ENCODE measurements at places on chromosomes 6 and 20.

- no peak for DNase-seq
These were observed 873.6 kb upstream of the GJE1 start for GRCh38 chr6:141259091-141259490.

GRCh38 chr6:90890683-90891330 lies 303.9 kb upstream of the MAP3K7 start:
- DNase-seq: no peak

DNA sequence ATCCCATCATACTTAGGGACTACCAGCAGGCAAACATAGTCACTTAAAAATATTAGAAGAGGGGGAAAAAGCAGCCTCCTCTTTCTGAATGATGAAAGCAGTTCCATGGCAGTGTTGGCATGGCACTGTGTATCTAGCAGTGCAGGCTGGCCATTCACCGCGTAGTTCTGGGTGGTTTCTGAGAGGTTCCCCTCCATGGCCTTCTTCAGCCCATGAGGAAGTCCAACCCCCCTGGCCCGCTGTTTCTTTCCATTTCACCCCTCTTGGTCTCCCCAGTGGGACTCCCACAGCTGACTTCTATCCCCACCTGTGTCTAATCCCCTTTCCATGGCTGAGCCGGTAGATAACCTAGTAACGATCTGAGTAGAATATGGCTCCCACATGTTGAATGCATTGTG lies 17.0 kb downstream of the PPARD start:
- no peak for DNase-seq

DNA sequence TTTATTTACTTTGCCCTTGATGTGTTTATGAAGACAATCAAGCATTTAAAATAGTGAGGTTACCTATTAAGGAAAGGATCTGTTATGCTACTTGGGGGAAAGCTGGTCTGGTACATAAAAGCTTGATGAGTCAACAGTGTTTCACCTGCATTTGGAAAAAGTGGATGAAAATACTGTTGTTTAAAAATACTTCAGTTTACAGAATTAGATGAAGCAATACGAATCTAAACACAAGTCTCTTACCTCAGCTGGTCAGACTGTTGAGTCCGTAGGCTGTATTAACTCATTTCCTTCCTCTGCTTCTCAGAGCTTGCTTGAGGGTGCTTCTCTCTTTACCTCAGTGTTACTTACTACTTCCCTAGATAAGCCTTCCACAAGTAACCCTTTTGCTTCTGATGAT lies 36.1 kb downstream of the NKX2-4 start:
- DNase-seq: no peak

DNA sequence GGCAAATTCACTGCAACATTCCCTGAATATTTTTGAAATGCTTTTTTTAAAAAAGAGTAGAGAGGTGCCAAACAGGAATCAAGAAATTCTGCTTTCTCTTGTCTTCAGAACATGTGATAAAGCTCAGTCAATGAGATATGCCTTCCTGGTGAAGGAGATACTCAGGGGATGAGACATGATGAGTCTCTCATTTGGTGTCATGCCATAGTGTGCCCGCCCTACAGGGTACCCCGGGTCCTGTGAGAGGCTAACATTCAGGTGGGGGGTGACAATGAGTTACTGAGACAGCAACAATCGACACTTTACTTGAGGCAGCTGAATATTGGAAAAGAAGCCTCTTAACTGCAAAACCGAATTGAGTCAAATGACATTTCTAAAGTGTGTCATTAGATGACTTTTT lies 6.7 kb downstream of the CCR6 start:
- DNase-seq: no peak

DNA sequence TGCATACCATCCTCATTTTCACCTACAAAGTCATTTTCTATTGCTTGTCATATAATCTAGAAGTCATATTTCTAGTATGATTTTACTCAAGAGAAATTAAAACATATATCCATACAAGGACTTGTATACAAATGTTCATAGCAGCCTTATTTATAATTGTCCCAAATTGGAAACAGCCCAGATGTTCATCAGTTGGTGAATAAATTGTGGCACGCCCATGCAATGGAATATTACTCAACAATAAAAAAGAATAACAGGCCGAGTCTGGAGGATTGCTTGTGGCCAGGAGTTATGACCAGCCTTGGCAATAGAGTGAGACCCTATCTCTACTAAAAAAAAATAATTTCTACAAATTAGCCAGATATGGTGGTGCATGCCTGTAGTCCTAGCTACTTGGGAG lies 28.8 kb downstream of the C6orf163 start:
- no peak for DNase-seq

- DNase-seq: no peak
These were observed 101.1 kb upstream of the SCAF8 start for GRCh38 chr6:154632119-154632518.
